ENCODE measurements at places on chromosomes 7 and 10. TPM values are rescaled to one million over a fixed set of nuclear protein-coding genes. Genes with fewer than 3 reads are reported as not detected.

Gene OR2A12
- total RNA-seq: not detected

Gene KCNH2
- total RNA-seq: 0.87 TPM

Gene CNPY1
- not detected for total RNA-seq

Gene GLRX3
- 45.4 TPM for total RNA-seq

DNA sequence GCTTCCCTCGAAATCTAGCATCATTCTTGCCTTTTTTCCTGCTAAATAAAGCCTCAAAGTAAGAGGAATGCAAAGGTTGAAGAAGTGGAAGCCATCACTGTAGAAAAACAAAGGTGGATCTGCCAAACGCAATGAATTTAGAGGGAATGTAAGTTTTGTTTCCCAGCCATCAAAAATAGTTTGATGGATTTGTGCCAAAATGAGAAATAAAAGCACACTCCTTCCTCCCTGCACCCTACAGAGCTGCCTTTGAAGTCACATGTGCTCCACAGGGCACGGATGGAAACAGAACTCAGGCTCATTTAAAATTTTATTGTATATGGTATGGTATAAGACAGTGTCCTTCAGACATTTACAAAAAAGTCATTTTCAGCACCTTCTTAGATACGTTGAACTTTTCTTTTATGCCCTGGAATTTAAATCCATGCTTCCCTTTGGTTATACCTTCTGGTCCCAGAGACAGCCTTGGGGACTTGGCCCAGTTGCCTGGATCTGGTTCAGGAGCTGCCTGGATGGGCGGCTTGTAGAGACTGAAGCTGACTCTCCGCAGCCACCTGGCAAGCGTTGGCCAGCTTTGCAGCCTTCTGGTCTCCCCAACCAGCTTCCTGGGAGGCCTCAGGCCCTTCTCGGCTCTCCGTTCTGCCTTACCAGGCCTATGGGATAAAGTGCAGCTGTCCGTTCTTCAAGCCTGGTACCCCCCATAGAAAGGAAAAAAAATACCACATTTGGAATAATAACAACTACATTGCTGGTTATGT is 228.5 kb upstream of the NEBL start:
- no peak for DNase-seq

DNA sequence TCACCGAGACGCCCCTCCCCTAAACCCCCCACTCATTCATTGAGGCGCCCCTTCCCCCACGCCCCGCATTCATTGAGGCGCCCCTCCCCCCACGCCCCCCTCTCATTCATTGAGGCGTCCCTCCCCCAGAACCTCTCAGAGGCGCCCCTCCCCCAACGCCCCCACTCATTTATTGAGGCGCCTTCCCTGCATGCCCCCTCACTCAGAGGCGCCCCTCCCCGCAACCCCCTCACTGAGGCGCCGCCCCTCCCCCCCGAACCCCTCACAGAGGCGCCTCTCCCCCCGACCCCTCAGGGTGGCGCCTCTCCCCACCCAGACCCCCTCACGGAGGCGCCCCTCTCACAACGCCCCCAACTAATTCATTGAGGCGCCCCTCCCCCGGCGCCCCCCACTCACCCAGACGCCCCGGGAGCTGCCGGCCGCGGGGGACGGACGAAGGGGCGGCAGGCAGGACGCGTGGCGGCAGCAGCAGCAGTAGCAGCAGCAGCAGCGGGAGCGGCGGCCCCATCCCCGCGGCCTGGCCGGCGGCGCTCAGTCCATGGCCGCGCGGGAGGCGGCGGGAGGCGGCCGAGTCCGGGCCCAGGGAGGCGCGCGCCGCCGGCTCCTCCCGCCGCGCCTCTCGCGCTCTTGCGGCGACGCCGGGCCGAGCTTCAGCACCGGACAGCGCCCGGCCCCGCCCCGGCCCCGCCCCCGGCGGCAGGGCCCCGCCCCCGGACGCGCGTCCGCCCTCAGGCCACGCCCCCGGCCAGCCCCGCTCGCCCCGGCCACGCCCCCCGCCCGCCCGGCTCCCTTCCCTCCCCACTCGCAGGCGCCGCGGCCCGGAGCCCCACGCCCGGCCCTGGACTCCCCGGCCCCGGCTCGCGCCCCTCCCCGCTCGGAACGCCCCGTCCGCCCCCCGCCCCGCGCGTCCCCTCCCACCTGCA is at the start of gene PTPRN2:
TSS of gene PTPRN2 (minus strand) at position 662 of the 923 bp plus-strand sequence.
- peak; percentile 54 for DNase-seq

GRCh38 chr10:119426699-119427098 is 115.8 kb downstream of the RGS10 start:
- no peak for DNase-seq

- DNase-seq: no peak
Observed at GRCh38 chr7:149097088-149097487, 6.6 kb upstream of the ZNF786 start.

- no peak for DNase-seq
Observed at GRCh38 chr7:140722254-140722653, 25.7 kb downstream of the NDUFB2 start.

- DNase-seq: no peak
Observed at GRCh38 chr7:84149573-84149972, 45.0 kb downstream of the SEMA3A start.

DNA sequence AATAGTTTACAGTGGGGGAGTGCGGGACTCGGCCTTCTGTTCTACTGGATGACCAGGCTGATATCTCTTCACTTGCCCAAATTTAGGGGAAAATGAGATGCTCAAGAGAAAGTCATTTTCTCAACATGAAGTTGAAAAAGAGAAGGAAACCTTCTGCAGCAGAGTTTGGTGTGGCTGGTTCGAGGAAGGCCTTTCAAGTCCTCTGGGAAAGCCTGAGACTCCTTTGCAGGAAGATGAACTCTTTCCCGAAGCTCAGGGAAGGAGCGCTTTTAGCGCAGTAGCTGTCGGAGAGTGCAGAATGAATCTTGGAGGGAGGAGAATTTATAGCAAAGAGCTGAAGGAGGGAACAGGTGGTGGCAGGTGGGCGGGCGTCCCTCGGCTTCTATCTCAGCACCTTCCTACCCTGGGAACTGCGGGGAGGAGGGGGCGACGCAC is at the start of gene ATOH7:
TSS of gene ATOH7 (minus strand) at position 297 of the 435 bp plus-strand sequence. CDS start 436 bp downstream, outside the sequence.
- no peak for DNase-seq

DNA sequence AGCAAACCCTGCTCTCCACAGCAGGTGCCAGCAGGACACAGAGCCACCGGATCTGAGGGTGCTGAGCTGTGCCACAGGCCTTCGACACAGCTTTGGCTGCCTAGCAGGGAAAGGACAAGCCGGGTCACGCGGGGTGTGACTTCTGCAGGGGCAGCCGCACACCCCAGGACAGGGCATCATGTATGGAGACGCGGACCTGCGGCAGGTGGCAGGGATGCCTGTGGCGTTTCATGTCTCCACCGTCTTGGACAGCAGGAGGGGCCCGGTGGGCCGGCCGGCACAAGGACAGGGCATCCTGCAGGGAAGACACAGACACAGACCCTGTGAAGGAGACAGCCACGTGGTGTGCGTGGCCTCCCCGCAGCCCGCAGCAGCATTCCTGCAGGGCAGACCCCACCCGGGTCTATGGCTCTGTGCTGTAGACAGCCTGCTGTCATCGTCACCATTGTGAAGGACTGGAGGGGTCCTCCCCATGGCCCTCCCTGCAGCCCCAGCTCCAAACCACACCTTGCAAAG is 109.2 kb downstream of the PDGFA start:
- DNase-seq: no peak

GRCh38 chr7:155638366-155638765 is 6.1 kb upstream of the RBM33 start:
- DNase-seq: peak; percentile 19

DNA sequence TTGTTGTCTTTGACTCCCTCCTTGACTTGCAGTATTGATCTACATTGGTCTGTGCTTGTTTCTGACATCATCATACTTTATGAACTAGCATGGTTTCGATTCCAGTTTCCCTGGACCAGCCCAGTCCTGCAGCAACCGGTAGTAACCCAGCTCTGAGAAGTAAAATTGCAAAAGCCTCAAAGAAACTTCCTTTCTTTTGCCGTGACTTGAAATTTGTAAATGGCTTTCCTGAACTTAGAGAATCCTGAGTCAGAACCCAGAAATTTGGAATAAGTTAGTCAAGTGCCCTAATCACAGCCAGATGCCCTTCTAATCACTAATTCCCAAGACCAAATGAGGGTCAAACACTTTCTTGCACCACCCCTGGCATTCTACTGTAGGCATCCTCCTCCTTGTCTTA is 15.0 kb downstream of the TAS2R60 start:
- DNase-seq: no peak

DNA sequence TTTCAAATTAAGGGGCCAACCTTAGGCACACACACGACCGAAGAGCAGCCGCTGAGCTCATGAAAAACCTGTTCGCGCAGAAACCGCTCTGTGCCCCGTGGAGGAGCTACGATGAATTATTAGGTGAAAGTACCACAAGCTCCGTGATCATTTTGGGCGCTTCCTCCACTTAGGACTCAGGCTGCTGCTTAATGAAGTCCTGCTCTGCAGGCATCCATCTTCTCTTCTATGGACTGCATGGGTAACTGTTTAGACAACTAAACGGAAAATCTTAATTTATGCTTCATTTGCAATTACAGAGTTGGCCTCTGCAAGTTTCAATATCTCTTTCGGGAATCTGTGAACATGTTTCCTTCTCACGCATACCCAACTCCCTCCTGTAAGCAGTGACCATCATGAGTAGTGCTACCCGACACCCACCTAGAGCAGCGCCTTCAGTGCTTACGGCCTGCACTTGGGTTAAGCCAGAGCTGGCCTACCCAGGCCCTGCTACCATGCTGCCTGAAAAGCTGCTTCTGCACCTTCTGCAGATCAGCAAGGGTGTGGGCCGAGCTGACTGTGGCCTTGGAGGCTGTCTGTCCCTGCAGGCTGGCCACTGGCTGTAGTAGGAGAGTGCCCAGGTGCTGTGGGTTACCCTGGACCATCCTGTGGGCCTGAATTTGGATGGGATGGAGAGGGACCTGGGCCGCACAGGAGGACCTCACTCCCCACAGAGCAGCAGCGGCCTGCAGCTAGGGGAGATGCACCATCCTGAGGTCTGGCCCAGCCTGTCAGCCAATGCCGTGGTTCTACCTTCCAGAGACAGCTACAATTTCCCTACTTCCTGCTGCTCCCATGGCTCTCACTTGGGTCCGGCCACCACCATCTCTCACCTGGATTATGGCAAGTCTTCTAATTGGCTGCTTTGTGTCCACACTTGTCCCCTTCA is 36.0 kb downstream of the GNA12 start:
- DNase-seq: no peak

- no peak for DNase-seq
Observed at GRCh38 chr7:18455606-18456005, 39.9 kb upstream of the HDAC9 start.

Measured in B cell (primary cell).